ENCODE measurements at places on chromosomes 7 and 10. TPM values are rescaled to one million over a fixed set of nuclear protein-coding genes. Genes with fewer than 3 reads are reported as not detected.

- no peak for DNase-seq
Observed at GRCh38 chr10:80537086-80537735, 491 bp upstream of the SH2D4B start.

The SRGN gene
- polyA plus RNA-seq, result 10.7 TPM

DNA sequence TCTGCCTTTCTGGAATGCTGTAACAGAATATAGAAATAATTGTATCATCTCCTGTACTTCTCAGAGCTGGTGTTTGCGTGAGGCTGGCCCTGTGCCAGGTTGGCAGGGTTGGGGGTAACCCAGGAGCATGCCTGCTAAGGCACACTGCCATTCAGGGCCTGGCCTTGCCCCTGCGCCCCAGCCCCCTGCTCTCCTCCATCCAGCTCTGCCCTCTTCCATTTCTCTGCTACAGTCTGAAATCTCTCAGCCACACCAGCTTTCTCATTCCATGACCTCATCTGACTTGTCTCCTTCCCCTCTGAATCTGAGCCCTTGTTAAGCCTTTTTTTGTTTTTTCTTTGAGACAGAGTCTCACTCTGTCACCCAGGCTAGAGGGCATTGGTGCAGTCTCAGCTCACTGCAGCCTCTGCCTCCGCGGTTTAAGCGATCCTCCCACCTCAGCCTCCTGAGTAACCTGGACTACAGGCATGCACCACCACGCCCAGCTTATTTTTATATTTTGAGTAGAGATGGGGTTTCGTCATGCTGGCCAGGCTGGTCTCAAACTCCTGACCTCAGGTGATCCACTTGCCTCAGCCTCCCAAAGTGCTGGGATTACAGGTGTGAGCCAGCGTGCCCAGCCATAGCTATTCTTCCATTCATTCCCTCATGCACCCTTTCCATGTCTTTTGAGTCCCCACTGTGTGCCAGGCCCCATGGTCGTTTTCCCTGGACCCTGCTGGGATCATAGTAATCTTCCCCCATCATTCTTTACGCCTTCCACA is 206.8 kb downstream of the CUX1 start:
- DNase-seq, result no peak

DNA sequence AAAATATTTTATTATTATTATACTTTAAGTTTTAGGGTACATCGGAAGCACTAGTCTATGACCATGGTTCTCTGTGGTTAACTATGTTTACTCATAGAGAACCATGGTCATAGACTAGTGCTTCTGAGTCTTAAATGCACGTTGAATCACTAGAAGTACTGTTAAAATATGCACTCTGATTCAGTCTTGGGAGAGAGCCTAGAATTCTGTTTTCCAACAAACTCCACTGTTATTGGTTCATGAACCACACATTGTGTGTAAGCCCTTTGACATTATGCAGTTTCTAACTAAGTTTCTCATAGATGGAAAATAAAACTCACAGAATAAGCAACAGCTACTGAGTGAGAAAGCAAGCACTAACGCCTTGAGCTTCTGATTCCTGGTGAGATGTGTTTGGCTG is 1120.6 kb downstream of the SORCS1 start:
- DNase-seq, result peak; percentile 47

GRCh38 chr7:132742189-132742612 is 165.9 kb upstream of the PLXNA4 start:
- DNase-seq, result no peak

The HMX2 gene
- 0.75 TPM for polyA plus RNA-seq

Data from left kidney (tissue), 8 donors.